ENCODE measurements at places on chromosomes 2 and 18.

GRCh38 chr2:21668078-21668710, 544.4 kb downstream of the TDRD15 start:
- DNase-seq = no peak

DNA sequence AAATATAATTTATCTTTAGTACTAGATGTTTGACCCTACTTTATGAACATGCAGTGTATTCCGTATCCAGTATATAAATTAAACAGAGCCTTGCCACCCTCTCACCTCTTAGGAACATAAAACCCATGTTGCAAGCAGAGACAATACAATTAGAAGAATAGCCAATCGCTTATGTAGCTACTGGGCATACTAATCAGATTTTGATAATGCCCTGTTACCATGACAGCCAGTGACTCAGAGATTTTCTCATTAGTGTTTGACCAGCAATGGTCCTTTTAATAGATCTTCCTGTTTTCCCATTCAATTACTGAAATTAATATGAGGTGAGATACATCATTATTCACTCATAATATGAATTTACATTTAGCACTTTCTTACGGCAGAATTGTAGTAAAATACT, 547.3 kb upstream of the VWC2L start:
- no peak for DNase-seq

DNA sequence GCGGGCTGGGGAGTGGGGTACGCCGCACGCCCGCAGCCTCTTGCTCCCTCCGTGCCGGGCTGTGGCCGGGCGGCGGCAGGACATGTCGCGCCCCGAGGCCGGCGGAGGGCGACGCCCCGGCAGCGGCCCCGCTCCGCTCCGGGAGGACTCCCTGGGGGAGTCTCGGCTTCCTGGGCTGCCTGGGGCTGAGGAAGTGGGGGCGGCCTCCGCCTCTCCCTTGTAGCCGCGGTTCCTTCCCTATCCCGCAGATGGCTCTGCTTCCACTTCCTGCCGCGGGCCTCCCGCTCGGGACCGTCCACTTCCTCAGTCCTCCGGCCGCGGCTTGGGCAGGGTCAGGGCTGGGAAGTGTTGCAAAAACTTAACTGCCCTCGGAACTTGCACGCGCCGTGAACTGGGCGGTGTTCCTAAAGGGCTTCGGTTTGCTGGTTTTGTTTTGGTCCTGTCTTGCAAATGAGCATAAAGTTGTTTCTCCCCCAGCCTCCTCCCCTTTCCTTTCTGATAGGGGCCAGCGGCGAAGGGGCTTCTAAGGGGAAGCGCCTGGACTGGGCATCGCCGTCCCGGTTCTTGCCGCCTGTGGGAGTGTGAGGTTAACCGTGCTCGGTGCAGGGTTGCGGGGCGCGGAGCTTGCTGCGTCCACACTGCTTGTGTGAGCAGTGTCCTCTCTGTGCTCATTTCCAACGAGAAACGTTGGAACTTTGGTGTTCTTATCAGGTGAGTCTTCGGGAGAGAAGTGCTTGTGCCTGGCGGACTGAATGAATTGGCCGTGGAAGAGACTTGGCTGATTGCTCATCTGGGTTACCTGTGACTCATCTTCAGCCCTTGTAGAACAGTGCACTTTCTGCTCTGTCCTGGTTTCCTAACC, 600 bp downstream of the RALB start:
- peak; percentile 28 for DNase-seq

- DNase-seq = no peak
Observed at GRCh38 chr2:54947136-54947535, 103.1 kb downstream of the RTN4 start.

DNA sequence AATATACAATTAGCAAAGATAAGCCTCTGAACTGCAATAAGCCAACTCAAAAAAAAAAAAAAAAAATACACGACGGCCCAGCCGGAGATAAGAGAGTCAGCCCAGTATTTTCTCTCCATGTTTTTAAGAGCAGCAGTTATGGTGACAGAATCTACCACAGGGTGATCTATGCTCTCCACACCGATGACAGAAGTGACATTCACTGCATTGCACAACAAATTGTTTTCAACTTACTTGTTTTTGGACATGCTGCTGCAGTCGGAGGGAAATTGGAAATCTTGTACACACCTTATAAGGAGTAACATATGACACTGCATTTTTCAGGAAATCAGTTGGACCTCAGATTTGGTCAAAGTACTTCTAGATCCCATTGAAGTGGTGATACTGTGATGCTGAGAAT, 23.3 kb upstream of the APOB start:
- DNase-seq = no peak

DNA sequence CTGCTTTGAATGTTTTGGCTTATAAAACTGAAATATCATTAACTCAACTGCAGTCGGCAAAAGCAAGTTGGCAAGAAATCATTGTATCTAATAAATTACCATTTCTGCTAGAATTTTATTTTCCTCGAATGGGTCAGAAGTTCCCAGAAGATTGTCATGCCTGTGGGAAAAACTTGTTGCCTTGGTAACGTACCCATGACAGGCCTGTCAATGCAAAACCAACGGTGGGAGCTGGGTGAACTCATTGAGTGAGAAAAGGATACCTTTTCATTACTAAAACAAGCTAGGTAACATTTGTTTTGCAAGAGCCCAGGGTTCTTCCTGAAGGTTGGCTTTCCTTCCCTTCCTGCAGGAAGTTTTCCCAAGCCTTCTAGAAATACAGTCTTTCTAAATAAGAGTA, 9.5 kb downstream of the PLB1 start:
- DNase-seq = no peak

GRCh38 chr2:33077844-33078243, 131.1 kb downstream of the LTBP1 start:
- DNase-seq = no peak

- no peak for DNase-seq
Observed at GRCh38 chr2:190891372-190891771, 10.8 kb downstream of the GLS start.

DNA sequence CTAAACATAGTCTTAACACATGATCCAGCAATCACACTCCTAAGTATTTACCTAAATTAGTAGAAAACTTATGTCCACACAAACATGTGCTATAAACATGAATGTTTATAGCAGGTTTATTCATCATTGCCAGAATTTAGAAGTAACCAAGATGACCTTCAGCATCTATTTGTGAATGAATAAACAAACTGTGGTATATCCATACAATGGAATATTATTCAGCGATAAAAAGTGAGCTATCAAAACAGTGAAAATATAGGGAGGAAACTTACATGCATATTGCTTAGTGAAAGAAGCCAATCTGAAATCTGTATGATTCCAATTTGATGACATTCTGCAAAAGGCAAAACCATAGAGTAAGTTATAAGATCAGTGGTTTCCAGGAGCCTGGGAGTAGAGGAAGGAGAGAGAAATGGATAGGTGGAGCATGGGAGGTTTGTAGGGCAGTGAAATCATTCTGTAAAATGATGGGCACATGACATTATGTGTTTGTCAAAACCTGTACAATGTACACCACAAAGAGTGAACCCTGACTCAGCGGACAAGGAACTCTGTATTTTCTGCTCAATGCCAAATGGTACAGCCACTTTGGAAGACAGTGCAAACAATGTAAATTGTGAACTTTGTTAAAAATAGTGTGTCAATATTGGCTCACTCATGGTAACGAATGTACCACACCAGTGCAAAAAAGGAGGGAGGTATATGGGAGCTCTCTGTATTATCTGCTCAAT, 61.9 kb upstream of the IGFBP2 start:
- DNase-seq = no peak

DNA sequence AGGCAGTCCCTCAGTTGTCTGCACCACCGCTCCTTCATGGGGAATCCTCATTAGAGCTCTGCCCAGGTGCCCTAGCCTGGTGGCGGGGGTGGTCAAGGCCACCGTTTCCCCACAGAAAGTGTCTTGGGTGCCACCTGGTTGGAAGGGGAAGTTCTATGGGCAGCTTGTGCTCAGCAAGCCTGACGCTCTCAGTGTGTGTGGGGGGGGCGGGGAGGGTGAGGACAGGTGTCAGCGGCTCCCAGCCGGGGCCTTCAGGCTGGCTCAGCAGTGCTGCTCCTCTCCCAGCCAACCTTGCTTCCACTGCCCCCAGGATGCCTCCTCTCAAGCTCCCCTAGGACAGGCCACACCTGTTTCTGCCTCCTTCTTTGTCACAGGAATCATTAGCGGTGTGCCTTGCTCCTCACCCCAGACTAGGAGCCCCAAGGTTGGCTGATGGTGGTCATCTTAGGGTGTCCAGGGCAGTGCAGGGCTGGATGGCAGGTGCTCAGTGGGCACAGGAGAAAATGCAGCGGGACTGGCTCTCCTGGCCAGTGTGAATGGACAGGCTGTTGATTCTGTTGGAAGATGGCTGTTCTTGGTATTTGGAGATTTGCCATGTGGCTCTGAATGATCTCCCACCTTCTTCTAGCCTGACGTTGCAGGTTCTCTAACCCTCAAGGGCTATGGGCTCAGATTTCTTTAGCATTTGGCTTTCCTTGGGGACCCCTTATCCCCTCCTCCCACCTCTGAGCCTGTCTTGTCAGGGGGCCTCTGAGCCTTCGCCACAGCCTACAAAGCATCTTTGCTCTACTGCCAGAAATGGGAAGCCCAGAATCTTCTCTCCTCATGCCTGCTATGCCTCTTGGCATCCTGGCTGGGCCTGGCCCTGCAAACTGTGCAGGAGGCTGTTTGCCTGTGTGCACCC, 185.8 kb upstream of the HS6ST1 start:
- no peak for DNase-seq

DNA sequence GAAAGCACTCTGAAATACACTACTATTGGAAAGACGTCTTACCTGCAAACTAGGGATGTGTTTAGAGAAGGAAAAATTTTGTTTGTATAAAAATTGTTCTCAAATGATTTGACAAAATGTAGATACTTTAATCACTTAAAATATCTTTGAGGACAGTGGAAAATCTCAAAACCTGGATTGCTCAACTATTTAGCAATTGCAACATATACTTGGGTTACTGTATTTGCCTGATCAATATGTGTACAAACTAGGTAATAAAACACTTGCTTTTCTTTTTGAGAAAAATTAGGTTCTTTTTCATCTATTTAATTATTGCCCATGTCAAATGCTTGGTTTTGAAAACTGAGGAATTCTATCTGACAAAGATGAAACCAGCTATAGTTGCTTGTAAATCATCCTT, 60.9 kb downstream of the CPS1 start:
- no peak for DNase-seq

DNA sequence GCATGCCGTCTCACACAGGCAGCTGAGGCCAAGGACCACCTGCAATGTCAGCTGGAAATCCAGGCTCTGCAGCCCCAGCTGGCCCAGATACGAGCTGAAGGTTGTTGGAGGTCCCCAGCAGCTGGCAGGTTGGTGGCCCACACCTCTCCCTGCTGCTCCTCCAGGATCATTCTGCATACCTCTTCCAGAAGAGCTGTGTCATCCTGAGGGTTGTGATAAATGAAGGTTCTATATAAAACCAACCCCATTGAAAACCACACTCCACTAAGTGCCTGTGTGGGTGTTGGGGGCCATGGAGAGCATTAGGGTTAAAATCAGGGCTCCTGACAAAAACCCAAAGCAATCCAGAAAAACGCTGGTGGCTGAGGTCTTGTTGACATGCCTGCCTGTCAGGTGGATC, 50.4 kb downstream of the C1QL2 start:
- no peak for DNase-seq

DNA sequence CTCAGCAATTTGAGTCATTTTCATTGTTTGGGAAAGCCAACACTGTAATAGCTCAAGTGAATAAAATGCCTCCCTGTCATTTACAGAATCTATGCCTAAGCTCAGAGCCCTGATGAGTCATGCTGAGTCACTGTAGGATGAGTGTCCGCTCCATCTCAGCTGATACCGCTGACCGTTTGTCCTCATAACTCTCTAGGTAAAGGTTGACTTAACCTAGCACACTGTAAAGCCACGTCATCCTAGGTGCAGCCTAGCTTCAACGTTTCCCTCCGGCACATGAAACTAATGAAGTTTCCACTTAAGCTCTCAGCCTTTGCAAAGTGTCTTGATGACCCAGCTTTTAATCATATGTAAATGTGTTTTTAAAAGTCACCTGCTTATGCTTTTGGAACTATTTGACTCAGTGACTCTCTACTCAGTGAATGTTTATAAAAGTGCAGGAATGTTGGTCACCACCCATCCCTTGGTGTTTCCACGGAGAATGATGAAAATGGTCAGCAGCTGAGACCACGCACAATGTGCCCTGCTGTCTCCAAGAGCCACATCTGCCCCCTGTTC, 154.0 kb downstream of the PMAIP1 start:
- DNase-seq = no peak

DNA sequence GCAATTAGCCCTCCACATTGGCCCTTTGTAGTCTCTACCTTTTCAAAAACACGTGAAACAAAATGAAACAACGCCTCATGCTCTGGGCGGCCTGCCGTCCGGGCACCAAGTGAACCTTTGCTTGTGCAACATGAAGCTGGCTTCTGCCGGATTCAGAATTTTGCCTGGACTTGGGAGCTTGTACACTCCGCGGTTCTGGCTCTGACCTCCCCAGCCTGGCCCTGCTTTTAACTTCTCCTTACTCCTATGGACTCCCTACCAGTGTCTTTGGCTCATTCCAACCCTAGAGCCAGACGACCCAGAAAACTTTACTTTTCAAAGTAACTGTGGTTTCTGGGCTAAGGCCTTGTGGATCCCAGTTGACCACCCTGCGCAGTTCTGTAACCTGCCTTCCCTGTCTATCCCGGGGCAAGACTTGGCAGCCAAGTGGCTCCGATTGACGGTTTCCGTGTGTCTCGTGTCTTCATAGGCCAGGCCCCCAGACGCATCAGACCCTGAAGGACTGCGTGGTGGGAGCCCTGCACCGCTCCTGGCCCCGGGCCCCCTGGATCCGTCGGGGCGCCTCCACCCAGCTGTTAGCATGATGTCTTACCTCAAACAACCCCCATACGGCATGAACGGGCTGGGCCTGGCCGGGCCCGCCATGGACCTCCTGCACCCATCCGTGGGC, 1.9 kb downstream of the OTX1 start:
- DNase-seq = no peak

DNA sequence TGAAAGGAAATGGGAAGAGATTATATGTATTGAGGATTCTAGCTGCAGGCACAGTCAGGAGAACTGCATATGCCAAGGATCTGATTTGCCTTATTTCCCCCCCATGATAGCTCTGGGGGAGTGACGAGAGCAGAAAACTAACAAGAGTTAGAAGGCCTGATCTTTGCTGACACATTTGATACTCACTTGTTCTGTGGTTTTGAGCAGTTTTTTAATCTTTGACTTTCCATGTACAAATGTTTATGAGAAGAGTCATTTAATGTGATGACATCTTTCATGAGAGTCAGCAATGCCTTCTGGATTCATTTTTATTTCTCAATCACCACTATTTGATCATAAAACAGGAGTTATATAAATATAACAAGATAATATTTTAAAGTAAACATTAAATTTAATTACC, 12.7 kb upstream of the SERPINB7 start:
- no peak for DNase-seq

GRCh38 chr2:232672588-232672987, 24.5 kb upstream of the GIGYF2 start:
- DNase-seq = no peak

GRCh38 chr18:31161757-31162418, 768 bp downstream of the DSC1 start:
- no peak for DNase-seq

GRCh38 chr18:48541026-48541746, 2.4 kb downstream of the CTIF start:
- no peak for DNase-seq

- no peak for DNase-seq
Observed at GRCh38 chr2:1527153-1527992, 114.1 kb downstream of the TPO start.

- no peak for DNase-seq
Observed at GRCh38 chr18:62788876-62789275, 73.5 kb downstream of the PHLPP1 start.

- no peak for DNase-seq
Observed at GRCh38 chr2:147364597-147364996, 480.2 kb upstream of the ACVR2A start.

- no peak for DNase-seq
Observed at GRCh38 chr2:69288429-69288828, 98.6 kb downstream of the GFPT1 start.
